Motor neuron (in vitro differentiated cells): ENCODE measurements at places on chromosomes 2 and 18.

GRCh38 chr2:9336576-9337314 lies 86.6 kb downstream of the ITGB1BP1 start:
- ATAC-seq = peak; percentile 87

DNA sequence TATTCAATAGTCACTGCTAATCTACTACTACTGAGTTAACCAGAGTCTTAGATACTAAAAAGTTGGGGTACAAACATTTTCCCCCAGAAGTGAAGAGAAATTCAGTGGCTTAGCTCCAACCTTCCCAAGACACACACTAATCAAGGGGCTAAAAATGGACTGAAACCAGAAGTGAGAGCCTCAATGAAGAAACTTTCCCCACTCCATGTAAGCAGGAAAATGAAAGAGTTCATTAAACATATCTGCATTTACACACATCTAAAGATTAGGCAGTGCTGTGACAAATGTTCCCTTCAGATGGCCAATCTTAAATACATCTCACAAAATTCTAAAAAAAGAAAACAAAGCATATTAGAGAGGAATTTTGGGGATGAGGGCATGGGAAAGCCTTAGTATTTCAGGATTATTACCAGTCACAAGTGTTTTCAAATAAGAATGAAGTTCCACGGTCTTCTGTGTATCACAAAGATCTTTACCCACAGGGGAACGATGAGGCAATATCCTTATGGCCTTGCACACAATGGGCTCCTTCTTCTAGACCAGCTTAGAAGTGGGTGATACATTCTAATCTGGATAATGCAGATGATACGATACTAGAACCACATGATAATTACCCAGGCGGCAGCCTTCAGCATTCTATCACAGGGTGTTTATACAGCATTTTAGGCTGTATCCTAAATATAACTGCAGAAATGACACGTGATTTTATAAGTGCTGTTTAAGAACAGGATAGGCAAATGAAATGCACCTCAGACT lies 17.1 kb downstream of the ANKRD44 start:
- no peak for ATAC-seq

DNA sequence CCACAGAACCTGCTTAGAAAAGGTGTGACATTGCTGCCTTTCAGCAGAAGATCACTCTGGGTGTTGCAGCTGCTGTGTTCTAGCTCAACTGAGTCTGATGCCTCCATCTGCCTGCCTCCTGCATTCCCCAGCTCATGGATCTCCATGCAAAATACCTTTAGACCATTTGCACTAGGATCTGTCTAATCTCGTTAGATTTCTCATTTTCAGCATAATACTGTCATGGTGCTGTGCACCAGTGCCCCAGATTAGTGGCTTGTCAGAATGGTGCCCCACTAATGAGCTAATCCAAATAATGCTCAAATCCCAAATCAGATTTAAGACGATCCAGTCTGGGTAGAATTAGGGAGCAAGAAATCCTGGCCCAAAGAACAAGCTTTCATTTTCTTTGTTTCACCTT lies 284.4 kb upstream of the PARD3B start:
- ATAC-seq = no peak

DNA sequence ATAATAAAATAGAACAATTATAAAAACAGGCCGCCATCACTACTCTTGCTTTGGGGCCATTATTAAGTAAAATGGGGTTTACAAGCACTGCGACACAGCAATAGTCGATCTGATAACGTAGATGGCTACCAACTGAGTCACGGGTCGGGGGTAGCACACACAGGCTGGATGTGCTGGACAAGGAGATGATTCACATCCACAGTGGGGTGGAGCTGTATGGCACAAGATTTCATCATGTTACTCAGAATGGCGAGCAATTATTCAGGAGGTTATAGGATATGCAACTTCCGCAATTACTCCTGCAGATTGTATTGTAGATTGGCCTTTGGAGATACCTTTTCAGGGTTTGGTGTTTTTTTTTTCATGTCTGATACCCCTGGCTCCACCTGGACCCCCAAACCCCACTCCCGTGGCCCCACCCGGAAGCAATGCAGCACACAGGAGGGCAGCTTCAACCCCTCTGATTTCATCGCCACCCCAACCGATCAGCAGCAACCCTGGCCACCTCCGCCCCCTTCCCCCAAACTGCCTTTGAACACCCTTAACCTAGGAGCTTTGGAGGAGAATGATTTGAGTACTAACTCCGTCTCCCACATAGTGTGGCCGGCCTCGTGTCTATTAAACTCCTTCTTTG lies 21.4 kb upstream of the MLPH start:
- no peak for ATAC-seq

- ATAC-seq = no peak
Observed at GRCh38 chr2:62578803-62579640, 73.0 kb upstream of the TMEM17 start.

DNA sequence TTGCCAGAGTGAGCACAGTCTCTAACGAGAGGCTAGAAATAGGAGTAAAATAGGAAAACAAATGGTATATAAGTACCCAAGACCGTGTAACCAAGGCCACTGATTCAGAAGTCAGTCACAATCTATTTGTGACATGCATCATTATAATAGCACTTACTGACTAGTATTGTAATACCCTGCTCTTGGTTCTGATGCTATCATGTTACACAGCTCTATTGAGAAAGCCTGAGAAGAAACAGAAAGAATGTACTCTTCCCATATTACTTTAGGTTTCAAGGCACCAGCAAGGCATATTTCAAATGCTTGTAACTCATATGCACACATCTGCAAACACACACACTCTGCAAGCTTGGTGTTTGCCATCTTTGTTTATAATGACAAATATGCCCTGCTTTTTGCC lies 746.4 kb downstream of the SLC4A3 start:
- no peak for ATAC-seq

GRCh38 chr2:48221846-48222516 lies 308.0 kb upstream of the STON1 start:
- no peak for ATAC-seq

- no peak for ATAC-seq
Observed at GRCh38 chr2:41886145-41886664, 161.6 kb upstream of the PKDCC start.

- ATAC-seq = no peak
Observed at GRCh38 chr2:36554531-36554930, 43.4 kb downstream of the FEZ2 start.

- peak; percentile 28 for ATAC-seq
Observed at GRCh38 chr18:64409511-64409910, 260.6 kb upstream of the LINC00305 start.

- ATAC-seq = no peak
Observed at GRCh38 chr2:215418064-215418963, 17.6 kb downstream of the FN1 start.

- no peak for ATAC-seq
Observed at GRCh38 chr2:85506768-85507181, 32.2 kb upstream of the MAT2A start.

DNA sequence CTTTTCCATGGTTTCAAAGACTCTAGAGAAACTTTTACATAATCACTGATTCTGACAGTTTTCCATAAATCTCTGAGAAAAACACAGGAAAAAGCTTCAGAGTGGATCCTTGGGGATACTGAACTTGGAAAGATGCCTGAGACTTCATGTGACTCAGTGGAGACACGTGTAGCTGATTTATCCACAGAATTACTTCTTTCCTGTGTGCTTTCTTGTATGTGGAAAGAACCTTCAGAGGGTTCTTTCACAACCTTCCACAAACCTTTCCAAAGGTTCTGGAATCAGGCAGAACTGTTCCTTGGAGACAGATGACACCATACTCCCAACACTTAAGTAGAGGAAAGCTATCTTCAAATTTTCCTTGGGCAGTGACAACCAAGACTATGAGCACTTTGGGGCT lies 207.2 kb downstream of the RND3 start:
- no peak for ATAC-seq

- peak; percentile 39 for ATAC-seq
Observed at GRCh38 chr2:128388499-128388941, 69.9 kb upstream of the HS6ST1 start.
